ENCODE measurements at places on chromosomes 16 and 17.

DNA sequence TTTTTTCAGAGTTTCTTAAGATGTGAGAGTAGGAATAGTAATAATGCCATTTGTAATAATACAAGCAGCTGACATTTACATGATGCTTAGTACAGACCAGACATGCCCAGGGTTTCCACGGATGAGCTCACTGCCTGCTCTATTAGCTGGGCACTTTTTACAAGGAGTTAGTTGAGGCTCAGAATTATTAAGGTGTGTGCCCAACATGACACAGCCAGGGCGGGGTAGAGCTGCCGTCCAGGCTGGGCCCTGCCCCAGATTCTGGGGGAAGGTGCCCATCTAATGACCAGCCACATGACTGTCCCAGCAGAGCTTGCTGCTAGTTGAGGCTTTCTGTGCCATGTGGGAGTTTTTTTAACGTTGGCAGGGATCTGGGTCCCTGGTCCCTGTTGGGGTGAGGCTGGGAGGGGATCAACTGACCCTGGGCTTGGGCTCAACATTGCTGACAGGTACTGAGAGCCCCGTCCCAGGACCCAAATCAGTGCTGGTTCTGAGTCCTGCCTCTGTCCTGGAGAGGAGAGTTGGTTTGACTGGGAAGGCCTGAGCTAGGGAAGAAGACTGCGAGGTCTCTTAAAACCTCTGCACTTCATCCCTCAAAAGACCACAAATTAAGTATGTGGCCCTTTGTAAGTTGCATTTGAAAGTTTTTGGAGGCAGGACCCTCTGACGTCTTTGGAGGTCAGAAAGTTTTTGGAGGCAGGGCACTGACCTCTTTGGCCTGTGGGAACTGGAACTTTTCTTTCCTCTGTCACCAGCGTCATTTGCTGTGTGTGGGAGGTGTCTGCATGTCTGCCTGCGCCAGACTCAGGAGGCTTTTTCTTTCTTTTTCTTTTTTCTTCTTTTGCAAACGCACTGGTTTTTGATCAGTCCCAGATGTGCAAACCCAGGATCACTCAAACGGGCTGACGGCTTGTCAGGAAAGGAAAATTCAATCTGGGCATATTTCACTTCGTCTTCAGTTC, 2.2 kb downstream of the CRISPLD2 start:
- DNase-seq = no peak

DNA sequence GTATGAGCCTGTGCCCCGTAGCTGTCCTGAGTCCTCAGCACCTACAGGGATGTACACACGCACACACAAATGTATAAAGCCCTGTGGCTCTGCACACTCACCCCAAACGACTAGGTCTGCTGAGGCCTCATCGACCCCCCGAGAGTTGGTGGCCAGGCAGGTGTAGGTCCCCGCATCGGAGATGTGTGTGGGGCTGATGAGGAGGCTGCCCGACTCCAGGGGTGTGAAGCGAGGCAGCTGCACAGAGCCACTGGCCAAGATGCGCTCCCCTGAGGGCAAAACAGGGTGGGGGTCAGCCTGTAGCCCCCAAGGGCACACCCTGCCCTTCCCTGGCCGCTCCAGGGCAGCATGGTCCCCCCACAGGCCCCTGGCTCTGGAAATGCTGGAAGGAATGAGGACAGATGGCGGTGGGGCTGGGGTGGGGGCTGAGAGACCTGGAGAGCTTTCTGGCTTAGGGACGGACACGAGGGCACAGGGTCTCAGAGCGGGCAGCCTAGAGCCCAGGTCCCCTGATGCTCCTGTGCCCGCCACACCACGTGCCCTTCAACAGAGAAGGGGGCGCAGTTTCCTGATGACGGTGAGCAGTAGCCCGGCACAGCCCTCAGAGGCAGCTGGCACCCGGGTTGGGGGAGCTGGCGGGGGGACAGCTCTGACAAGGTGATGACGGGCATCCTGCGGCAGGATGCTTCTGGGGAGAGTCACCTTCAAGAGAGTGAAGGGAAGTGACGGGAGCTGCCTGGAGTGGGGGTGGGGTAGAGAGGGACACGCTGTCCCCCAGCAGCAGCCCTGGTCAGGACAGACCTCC, 119.8 kb upstream of the CDC42EP4 start:
- DNase-seq = no peak

GRCh38 chr17:59387351-59388068, 56.1 kb downstream of the YPEL2 start:
- DNase-seq = no peak

DNA sequence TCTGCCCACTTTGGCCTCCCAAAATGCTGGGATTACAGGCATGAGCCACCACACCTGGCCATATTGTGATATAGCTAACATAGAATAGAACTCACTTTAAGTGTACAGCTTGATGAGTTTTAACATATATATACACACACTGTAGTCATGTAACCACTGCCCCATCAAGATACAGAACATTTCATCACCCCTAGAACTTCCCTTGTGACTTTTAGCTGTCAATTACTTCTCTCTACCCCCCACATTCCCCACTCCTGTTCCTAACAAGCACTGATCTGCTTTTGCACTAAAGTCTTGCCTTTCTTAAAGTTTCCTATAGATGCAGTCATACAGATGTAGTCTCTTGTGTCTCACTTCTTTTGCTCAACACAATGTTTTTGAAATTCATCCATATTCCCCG, 93.1 kb downstream of the PITPNC1 start:
- no peak for DNase-seq

- DNase-seq = no peak
Observed at GRCh38 chr16:85910854-85911247, 11.9 kb downstream of the IRF8 start.

All from stimulated activated CD8-positive, alpha-beta memory T cell treated with anti-CD3 and anti-CD28 coated beads, Interleukin-4, amount 100 ng/mL, for 48 hours (primary cell).